ENCODE measurements at places on chromosomes 13 and 19. TPM values are rescaled to one million over a fixed set of nuclear protein-coding genes. Genes with fewer than 3 reads are reported as not detected.
A peak's percentile ranks its signal among the peaks of the same experiment; 100 is the strongest.

DNA sequence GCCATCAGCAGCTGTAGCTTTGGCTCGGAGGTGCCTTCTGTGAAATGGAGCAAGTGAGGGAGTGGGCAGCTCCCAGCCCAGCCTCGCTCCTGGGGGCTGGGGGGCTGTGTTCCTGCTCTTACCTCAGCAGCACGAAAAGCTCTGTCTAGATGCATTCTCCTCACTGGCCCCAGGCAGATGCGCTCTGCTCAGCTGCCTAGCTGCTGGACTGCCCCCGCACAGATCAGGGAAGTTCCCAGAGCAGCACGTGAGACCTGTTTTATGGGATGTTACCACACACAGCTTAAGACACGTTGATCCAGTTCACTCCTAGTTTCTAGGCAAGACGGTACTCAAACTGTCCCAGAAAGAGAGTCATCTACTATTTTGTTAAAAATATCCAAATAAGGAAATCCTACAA is 13.6 kb downstream of the LCP1 start:
- DNase-seq = peak; percentile 50

The ZNF610 gene
- 2.2 TPM for total RNA-seq

The SIAH3 gene
- total RNA-seq = 1.3 TPM

The A1BG gene
- total RNA-seq = 23.4 TPM

The IGSF23 gene
- total RNA-seq = not detected

- DNase-seq = no peak
These were observed 2.2 kb downstream of the CERS1 start for GRCh38 chr19:18893587-18894253.

DNA sequence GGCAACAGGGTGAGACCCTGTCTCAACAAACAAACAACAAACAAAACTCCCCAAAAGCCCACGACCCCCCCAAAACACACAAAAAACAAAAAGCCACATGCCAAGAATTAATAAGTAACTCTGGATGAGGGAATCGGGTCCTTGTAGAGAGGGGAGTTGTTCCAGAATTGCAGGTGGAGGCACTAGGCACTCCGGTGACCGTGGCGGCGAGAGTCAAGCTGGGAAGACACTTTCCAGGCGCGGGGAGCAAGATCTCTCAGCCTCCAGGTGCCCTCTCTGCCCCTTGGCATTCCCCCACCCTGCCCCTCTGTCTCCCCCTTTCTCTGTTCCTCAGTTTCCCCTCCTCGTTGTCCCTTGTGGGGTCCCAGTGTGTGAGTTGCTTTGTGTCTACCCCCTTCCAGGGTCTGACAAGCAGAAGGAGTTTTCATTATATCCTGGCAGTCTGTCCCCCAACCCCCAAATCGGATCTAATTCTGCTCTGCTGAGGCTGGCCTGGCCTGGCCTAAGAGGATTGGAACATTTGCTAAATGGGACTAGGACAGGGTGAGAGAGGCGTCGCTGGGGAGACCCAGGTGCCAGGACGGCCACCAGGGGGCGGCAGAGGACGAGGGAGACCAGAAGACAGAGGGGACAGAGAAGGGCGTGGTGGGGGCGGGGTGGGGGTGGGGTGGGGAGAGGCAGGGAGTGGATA is 8.3 kb upstream of the CRX start:
- DNase-seq = peak; percentile 85

DNA sequence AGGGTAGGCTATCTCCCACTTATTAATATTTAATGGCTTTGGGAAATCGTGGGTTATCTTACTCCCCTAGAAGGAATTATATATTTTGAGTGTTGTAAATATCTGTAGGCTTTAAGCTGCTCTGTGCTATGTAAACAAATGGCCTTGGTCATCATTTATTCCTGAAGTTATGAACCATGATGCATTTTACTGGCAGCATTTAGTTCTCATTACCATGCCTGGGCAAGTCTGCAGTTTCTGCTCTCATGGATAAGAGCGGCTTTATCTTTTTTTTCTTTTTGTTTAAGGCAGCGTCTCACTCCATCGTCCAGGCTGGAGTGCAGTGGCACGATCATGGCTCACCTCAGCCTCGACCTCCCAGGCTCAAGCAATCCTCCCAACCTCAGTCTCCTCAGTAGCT is 156.1 kb downstream of the IRS2 start:
- DNase-seq = no peak

GRCh38 chr13:63042686-63043085 is 1627.0 kb upstream of the PCDH20 start:
- no peak for DNase-seq

DNA sequence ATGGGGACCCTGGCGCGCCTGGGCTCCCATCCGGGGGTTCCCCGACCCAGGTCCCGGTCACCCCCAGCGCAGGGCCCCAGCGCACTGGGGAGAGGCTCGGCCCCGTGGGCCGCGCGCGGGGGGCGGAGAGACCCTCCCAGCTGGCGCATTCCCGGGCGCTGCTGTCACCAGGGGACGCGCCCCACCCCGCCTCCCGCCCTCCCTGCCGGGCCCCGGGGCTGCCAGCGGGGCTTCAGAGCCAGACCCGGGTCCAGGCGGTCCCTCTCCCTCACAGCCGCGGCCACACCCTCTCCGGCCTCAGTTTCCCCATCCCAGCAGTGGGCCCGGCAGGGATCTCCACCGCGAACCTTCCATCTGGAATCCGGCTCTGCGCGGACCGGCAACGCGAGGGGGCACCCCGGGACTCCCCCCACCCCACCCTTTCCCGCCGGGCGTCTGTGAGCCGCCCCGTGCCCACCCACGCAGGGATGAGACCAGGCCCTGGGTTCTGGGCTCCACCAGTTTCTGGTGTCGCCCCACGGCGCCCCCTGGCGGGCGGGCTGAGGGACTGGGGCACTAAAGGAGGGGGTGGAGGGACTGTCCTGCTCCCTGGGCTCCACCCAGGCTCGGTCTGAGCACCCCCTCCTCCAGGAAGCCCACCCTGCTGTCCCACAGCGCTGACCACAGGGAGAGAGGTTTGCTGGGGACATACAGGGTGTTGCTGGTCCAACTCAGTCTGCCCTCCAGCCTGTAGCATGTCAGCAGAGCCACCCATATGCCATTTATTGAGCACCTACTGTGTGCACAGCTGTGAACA is 878 bp upstream of the ADAMTSL5 start:
- DNase-seq = peak; percentile 63

- no peak for DNase-seq
These were observed 734 bp upstream of the LRRC8E start for GRCh38 chr19:7887408-7888144.

DNA sequence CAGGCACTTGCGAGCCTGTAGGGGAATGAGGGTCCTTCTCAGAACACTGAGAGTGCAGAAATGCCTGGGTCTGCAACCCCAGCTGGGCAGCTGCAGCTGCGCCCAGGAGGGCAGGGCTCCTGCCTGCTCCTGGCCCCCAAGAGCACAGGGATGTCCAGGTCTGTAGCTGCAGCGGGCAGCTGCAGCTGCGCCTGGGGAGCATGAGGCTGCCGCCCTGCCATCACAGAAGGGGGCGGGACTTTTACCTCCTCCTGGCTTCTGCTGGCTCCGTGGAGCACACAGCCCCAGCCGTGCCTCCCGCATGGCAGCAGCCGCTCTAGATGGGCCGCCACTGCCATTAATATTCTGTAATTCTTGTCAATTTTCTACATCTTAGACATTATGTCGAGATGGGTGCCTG is 17.8 kb downstream of the CPB2 start:
- DNase-seq = no peak

DNA sequence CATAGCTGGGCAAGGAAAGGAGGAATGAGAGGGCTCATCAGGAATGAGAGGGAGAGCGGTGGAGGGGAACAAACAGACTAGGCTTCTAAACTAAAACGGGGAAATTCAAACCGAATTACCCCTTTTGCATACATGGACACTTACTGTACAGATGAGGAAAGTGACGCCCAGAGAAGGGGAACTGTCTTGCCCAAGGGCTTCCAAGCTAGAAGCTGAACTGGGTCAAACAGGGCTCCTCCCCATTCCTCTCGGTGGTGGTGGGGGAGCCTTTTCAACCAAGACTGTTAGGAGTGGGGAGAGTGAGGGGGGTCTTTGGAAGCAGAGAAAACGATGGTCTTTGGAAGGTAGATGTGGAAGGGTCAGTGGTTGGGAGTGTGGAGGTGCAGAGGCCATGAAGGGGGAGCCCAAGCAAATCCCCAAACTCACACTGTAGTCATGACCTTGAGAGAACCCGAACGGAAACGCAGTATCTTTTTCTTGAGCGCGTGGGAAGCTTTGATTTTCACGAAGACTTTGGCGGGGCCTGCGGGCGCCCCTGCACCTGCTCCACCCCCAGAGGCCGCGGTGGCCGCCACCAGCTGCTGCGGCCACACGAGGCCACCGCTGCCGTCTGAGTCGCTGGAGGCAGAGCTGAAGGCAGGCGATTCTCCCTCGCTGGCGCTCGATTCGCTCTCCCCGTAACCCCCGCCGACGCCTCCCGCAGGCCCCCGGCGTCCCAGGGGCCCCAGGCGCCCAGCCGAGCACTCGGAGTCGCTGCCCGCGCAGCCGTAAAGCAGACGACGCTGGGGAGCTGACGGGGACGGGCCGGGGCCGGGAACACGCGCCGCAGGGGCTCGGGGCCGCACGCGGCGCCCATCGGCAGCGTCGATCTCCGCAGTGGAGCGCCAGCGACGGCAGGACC is 12.3 kb upstream of the GNG8 start:
- DNase-seq = no peak

DNA sequence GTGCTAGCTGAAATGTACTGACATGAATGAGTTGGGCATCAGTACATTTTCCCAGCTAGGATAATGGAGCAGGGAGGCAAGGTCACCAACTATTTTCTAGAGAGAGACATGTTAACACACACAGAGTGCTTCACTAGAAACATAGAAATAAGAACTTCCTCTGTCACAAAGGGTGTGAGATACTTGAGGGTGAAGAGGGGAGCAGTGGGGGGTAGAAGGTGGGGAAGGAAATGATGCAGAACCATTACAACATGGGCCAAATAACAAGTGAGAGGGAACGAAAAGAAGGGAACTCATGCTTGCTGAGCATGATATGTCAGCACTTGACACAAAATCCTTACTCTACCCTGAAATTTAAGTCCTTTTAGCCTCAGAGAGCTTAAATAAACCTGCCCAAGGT is 87.8 kb upstream of the RFC3 start:
- no peak for DNase-seq

The ZNF415 gene
- total RNA-seq = not detected

Data from SK-MEL-5 (cell line).